Putamen (tissue), 1 donor: ENCODE measurements at places on chromosomes 2 and 18.
A peak's percentile ranks its signal among the peaks of the same experiment; 100 is the strongest.

- DNase-seq = no peak
Observed at GRCh38 chr2:46521215-46521683, 41.9 kb downstream of the TMEM247 start.

- DNase-seq = no peak
Observed at GRCh38 chr2:147789720-147790119, 55.1 kb upstream of the ACVR2A start.

- DNase-seq = no peak
Observed at GRCh38 chr2:207727261-207727660, 15.8 kb downstream of the CCNYL1 start.

- peak; percentile 74 for DNase-seq
Observed at GRCh38 chr2:66305718-66306117, 129.2 kb upstream of the MEIS1 start.

GRCh38 chr2:142907653-142908052, 30.2 kb downstream of the KYNU start:
- no peak for DNase-seq

DNA sequence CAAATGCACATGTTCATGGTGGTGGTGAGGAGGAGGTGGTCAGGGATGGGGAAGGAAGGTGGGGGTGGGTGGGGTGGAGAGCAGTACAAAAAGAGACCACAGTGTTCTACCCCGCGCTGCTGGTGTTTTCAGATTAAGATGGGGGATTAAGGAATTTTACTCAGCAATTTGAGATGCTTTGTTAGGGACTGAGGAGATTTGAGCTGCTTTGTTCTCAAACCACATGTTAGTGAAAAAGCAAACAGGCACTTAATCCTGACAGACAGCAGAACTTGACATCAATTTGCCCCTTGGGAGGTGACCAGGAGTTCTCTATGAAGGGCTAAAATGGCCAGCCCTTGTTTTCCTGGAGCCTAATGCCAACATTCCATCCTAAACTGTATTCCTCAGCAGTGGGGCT, 244.5 kb downstream of the MEIS1 start:
- no peak for DNase-seq
